NCI-H2171 treated with DMSO at 0.1 percent for 48 hours (cell line): ENCODE measurements at places on chromosomes 4 and X.

GRCh38 chrX:53421772-53422085 lies 725 bp downstream of the SMC1A start:
- no peak for DNase-seq

- no peak for DNase-seq
Measured at GRCh38 chr4:63049278-63049677, 1360.0 kb downstream of the TECRL start.

DNA sequence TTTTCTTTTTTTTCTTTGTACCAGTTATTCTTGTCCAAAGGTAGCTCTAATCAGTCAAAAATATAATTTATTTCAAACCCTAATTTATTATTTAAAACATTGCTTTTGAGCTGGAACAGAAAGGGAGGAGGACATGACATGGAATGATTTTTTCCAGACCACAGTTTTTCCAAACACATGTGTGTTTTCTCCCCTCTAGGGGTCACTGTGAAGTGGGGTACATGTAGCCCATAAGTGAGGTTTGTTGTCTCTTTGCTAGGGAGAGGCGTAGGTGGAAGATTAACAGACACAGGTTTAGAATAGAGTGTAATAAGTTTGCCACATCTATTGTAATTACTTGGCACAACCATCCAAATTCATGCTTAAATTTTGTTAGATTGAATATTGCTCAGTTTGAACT lies 83.0 kb downstream of the TNIP2 start:
- no peak for DNase-seq

- no peak for DNase-seq
Measured at GRCh38 chrX:130261296-130261893, 7.3 kb downstream of the ZNF280C start.

- no peak for DNase-seq
Measured at GRCh38 chr4:188691811-188692210, 552.6 kb downstream of the TRIML1 start.
